ENCODE measurements at places on chromosomes 7 and 10.

GRCh38 chr10:17003151-17003550 is 126.5 kb downstream of the CUBN start:
- peak; percentile 65 for DNase-seq

DNA sequence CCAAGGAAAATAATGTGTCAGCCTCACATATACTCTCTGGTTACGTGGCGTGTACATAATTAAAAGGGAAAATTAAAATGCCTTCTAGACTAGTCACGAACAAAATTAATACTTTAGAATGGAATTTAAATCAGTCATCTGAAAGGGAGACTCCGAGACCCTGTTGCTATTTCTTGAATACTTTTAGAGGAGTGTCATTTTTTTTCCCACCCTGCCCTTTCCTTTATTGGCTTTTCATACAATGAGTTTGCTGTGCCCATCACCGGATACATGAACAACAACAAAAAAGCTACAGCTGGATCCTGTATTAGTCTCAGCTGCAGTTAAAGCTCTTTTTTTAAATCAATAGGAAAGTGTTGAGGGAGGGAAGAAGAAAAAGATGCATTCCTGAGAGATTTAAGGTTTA is 20.1 kb downstream of the CYTH3 start:
- DNase-seq = no peak

GRCh38 chr7:76296743-76297740 is 5.4 kb upstream of the HSPB1 start:
- DNase-seq = no peak

DNA sequence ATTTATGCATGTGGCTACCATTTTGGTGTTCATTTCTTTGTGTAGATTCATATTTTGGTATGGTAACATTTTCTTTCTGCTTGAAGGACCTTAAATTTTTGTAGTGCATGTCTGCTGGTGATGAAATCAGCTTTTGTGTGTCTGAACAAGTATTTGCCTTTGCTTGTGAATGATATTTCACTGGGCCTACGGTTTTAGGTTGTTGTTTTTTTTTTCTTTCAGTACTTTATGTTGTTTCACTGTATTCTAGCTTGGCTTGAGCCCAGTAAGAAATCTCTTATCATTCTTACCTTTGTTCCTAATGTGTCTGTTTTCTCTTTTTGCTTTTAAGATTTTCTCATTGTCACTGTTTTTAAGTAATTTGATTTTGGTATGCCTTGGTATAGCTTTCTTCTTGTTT is 31.9 kb downstream of the SAMD8 start:
- DNase-seq = no peak

DNA sequence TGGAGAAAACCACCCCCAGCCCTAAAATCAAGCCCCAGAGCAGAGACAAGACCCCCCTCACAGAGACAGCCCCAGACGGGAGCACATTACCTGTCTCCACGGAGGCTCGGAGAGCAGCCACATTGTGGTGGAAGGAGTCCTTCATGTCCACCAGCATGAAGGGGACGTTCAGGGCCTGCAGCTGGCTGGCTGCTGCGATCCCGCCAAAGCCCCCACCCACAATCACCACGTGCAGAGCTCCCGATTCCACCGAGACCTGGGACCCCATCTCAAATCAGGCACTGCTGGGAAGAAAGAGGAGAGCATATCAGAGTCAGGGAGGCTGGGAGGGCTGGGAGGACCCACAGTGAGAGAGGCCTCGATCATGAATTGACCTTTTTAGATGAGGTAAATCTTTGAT is 8.8 kb downstream of the AIFM2 start:
- no peak for DNase-seq

GRCh38 chr10:83212632-83213334 is 926.5 kb upstream of the GHITM start:
- DNase-seq = no peak

DNA sequence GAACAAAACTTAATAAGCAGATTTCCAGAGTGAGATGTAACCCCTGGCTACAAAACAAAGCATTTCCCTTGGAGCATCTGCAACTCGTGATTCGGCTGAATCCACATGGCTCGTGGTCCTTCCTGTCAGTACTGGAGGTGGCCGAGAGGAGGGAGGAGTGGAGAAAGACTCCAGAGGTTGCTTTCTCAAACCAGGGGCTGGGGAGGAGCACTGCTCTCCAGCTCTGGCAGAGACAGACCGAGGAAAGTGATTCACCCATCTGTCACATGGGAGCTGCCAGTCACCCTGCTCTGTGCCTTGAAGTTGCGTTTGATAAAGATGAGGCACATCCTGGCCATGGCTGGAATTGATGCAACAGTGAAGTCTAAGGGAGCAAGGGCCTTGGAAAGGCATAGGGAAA is 72.7 kb downstream of the COL13A1 start:
- no peak for DNase-seq

DNA sequence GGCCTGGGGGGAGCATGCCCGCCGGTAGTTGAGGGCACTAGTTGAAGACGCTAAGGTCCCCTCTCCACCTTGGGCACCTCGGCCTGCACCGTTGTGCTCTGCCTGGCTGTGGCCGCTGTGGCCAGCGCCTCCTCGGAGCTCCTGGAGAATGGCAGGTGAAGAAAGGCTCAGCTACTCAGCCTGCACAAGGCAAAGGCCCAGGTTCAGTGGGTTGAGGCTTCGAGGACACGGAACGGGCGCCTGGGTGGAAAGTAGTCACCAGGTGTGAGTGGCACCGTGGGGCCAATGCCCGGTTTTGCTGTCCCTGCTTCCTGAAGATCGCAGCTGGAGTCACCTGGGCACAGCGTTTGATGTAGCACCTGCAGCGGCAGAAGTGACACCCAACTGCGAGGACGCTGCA is 12.4 kb upstream of the ZNF716 start:
- no peak for DNase-seq

DNA sequence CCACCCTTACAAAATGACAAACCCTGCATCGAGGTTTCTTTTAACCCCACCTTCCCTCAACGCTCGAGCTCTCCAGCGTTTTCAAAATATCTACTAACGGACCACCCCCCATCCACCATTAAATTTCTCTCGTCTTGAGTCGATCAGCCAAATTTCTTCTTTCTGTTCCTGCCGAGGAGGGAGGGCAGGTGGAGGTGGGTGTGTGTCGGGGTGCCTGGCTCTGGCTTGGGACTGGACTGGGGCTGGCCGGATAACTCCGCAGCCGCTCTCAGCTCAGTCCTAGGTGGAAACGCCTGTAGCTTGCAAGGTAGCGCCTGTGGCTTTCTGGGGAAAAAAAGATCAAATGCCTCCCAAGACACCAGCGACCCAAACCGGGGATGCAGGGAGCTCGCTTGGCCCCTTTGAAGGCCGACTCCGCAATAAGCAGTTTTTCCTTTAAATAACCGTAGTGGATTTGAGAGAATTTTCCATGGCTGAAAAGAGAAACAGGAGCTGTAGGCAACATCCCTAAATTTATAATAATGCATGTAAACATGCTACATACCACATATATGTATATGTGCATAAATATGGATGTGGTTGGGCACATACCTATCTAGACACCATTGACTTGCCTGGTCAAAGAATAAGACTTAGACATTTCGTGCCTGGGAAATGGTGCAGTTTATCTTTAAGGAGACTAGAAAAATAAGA is 1.9 kb upstream of the TMEM178B start:
- DNase-seq = no peak

DNA sequence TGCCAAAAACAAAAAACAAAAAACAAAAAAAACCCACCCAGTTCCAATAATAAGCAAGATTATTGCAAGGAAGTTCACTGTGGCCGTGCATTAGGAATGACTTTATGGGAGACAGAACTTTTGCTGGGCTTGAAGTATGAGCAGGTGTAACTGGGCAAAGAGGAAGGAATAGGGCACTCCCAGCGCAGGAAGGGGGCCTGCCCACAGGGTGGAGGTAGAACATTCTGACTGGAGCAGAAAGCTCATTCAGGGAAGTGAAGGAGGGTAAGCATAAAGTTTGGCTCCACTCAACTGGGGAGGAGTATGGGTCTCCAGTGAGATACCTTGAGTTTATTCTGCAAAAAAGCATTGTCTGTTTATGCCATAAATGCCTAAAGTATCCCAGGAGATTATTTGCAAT is 42.1 kb upstream of the WIPF3 start:
- no peak for DNase-seq

- no peak for DNase-seq
These were observed 25.9 kb upstream of the GNA12 start for GRCh38 chr7:2869981-2870380.

GRCh38 chr7:90597563-90598253 is 1.6 kb downstream of the CDK14 start:
- DNase-seq = no peak

DNA sequence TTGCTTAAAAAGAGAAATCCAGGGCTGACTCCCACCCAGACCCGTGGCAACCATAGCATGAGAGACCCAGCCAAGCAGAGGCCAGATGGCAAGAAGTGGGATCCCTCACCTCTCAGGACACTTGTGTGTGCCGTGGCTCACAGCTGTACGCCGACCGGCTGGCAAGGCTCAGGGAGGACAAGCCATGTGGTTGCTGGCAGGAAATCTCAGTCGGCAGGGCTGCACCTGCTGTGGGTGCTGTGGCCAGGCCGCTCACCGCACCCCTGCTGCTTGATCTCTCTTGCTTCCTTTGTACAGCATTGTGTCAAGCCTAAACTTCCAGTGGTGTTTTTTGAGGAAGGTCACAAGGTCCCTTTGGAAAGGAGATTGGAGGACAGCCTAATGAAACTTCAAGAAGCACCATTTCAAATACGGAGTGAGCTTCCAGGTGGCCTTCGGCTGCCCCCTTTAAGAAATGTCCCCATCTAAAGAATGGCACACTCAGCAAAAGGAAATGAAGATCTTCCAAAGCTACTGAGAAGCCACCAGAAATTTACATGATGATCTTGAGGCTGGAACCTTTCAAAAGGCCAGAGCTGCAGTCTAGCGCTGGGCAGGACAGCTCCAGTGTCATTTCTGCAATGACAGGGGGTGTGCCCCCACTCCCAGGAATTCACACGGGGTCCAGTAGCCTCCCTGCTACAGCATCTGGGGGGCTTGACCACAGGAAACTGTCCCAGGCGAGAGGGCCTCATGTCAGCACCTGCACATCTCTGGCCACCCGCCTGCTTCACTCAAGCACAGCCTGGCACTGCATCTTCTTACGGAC is 409.0 kb upstream of the MGMT start:
- DNase-seq = peak; percentile 41

- no peak for DNase-seq
These were observed 441.3 kb upstream of the MGMT start for GRCh38 chr10:129025787-129026186.

DNA sequence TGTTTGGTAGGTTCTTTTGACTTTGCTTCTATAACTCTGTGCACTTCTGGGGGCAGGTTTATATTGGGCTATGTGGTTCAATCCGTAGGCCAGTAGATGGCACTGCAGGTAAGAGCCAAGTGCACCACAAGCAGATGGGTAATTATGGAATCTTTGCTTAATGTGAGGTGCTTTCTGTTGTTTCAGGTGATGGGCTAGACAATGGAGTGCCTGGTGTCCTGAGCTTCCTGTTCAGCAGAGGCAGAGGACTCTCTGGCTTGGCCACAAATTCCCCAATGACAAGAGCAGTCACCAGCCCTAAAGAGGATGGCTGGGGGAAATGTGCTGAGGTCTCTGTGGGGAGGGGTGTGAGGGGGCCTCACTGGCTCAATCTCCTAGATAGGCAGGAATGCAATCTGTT is 455.0 kb downstream of the CCSER2 start:
- DNase-seq = no peak
